ENCODE measurements at places on chromosomes 11 and 22.

GRCh38 chr22:17787241-17787640 is 13.0 kb upstream of the BID start:
- no peak for DNase-seq

- no peak for DNase-seq
Observed at GRCh38 chr11:67463680-67464410, 5.2 kb downstream of the TMEM134 start.

- no peak for DNase-seq
Observed at GRCh38 chr11:111729071-111729830, 36.9 kb downstream of the PPP2R1B start.

DNA sequence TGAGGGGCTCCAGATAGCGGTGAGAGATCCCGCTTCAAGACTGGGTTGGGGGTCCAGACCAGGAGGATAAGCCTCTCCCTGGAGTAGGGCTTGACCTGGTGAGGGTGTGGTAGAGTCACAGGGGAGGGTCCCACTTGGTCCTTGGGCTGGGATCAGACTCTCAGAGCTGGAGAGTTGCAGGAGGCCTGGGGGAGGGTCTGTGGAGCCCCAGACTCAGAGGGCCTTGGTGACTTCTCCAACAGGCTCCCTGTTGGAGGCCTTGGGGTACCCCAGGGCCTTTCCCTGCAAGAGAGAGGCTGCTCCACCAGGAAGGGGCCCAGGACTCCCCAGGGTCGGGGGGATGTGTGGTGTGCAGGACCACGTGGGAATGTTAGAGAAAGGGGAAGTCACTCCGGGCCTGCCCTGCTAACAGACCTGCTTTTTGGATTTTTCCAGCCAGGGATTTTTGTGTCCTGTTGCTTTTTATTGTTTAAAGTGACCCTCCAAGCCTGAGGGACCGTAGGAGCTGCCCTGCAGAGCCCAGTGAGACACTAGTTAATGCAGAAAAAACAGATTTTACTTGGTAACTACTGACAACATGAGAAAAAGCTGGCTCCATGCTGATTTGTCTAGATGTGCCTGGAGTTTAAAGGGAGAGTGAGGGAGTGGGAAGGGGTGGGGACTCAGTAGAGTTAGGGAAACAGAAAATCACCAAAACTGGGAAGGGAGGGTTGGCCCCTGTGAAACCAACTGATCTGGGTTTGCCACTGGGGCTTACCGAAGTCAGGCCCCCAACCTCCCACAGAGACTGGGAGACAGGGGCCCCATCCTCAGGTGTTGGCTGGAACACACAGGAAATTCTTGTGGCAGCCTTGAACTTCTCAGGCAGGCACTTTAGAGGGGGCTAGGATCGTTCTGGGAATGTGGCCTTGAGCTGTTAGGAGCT is 801 bp upstream of the TXNRD2 start:
- DNase-seq = peak; percentile 61

DNA sequence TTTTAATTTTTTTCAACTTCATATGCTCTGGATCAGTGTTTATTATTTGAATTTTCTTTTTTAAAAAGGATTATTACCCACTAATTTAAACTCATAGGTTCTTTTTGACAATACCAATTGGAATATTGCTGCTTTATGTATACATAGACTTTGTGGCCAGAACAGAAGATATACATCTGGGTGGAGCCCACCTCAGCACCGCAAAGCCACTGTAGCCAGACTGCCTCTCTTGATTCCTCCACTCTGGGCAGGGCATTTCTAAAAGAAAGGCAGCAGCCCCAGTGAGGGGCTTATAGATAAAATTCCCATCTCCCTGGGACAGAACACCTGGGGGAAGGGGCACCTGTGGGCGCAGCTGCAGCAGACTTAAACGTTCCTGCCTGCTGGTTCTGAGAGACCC is 10.6 kb upstream of the C11orf58 start:
- DNase-seq = no peak

- no peak for DNase-seq
Observed at GRCh38 chr11:35322318-35322979, 96.9 kb downstream of the SLC1A2 start.

GRCh38 chr11:111532365-111532709 is 8.2 kb upstream of the LAYN start:
- no peak for DNase-seq

DNA sequence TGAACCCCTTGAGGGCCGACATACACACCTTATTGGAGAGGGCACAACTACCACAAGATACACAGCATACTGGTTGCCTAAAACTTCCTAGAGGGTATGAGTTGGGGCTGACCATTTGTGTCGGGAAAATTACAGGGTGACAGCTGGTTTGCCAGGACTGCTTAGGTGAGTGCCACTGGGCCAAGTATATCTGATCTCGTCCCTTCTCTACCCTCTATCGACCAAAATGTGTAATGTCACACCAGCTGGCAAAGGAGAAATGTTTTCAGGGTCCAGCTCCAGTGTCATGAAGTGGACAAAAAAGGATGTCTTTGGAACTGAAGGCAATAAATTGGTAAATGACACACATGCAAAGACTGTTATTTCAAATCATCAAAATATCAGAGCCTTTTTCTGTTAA is 126.1 kb downstream of the PGR start:
- no peak for DNase-seq

- DNase-seq = no peak
Observed at GRCh38 chr11:117885777-117886176, 9.3 kb upstream of the FXYD6 start.

DNA sequence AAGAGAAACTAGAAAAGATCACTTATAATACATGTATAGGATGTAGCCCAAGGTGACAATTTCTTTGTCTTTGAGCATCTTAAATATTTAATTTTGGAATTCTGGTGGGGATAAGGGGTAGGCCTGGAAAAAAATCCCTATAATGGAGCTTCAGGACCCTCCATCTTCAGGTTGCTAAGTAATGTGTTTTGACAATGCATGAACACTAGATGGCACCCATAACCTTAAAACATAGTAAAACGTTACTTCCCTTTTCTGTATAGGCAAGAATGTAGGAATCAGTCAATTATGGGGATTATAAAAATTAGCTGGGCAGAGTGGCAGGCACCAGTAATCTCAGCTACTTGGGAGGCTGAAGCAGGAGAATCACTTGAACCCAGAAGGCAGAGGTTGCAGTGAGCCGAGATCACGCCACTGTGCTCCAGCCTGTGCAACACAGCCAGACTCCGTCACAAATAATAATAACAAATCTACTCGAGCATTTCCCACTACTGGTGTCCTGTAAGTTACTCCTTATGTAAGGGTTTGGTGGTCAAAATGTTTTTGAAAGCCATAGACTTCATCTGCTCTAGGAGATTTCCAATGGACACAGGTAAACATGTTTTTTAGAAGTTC is 541.9 kb upstream of the CCDC90B start:
- DNase-seq = peak; percentile 65

- DNase-seq = no peak
Observed at GRCh38 chr11:70405679-70406395, 7.5 kb downstream of the CTTN start.

- no peak for DNase-seq
Observed at GRCh38 chr11:86003654-86004053, 65.2 kb downstream of the PICALM start.

DNA sequence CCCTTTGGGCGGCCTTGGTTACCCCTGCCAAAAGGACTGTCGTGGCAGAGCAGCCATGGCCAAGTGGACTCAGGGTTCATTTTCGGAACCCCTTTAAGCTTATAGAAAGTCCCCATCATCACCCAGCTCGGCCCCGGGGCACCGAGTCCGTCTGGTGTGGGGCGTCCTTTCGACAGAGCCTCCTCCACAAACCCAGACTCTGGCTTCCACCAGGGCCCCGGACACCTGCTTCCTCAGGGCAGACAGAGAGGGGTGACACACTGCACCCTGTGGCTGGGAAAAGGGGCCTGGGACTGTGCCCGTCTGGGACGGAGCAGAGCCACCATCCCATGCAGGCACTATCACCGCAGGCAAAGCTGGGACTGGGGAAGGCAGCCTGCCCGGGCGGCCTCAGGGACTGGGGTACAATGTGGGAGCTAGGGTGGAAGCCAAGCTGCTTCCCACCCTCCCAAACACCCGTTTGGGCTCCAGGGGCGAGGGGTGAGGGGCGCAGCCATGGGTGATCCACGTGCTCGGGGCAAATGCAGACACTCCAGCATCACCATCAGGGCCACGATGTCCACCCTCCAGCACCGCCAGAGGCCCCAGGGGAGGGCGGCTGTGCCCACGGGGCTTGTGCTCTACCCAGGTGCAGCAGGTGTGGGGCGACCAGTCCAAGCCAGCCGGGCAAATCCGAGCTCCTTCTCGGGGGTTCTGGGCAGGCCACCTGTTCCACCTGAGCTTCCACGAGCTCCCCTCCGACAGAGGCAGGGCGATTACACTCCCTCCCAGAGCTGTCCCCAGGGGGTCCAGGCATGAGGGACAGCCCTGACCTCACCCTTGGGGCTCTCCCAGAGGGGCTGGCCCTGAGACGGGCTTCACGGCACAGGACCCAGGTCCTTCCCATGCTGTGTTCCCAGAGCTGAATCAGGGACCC is 11.7 kb upstream of the MRPL23 start:
- no peak for DNase-seq

- DNase-seq = peak; percentile 92
Observed at GRCh38 chr11:113715882-113716625, 9.9 kb upstream of the TMPRSS5 start.

GRCh38 chr22:27312966-27313855 is 488.3 kb downstream of the MN1 start:
- DNase-seq = no peak

- DNase-seq = no peak
Observed at GRCh38 chr11:118168751-118169150, 7.7 kb downstream of the SCN2B start.

DNA sequence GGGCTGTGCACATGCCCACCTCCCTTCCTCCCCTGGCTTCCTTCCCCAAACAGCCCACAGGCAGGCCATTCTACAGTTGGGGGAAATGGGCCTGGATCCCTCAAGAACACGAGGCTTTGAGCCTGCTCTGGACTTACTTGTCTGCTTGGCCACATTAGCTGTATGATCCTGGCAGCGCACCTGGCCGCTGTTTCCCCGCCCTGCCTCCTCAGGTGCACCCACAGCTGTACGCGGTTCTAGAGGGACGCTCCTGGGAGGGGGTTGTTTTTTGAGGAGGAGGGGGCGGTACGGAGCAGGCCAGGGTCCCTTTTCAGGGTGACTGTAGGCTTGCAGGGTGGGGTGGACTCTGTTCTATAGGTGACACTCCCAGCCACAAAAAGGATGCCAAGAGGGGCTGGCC is 11.5 kb upstream of the SUN2 start:
- DNase-seq = no peak

DNA sequence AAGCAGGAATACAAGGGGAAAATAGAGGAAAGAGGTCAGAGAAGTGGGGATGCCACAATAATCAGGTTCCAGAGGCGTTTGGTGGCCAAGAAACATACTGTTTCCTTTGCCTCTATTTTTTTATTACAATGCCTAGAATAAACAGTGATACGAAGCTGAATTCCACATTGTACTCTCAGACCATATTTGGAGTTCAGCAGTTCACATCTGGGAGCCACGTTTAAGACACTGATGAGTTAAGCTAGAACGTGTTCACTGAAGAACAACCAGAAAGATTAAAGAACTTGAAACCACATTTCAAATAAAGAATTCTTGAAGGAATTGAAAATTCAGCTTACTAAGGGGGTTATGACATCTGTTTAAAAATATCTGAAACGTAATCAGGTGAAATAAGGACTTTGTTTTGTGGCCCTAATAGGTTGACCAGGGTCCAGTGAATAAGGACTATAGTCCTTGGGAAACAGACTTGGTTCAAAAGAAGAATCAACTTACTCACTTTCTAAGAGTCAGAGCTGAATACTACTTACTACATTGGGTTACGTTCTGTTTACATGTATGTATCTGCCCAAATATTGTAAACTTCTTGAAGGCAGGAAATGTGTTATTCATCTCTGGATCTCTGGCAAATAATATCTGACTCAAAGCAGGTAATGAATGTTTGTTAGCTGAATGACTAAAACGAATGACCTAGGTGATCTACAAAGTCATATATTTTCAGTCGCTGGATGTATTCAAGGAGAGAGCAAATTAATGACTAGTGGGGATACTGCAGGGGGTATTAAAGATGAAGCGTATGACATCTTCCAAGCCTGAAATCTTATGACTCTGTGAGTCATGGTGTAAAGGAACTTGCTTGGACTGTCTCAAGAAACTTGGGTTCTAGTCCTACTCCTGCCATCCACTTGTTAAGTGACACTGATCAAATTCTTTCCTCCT is 247.0 kb upstream of the NARS2 start:
- DNase-seq = no peak

GRCh38 chr11:126063507-126063852 is 814 bp upstream of the CDON start:
- no peak for DNase-seq

DNA sequence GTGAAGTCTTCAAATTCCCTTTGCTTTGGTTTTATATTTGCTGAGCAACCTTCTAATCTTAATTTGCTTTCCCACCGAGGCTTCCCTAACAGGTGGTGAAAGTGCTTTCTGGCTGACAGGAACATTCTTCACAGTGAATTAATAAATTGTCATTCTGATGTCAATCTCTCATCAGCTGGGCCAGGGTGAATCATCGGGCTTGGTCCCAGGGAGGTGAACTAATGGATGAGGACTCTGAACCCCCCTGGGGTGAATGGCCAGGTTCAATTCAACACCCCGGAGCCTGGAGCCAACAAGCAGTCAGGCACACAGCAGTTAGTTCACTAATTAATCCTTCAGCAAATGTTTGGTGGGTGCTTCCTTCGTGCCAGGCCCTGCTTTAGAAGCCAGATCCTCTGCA is 155.4 kb upstream of the PDGFD start:
- DNase-seq = no peak

DNA sequence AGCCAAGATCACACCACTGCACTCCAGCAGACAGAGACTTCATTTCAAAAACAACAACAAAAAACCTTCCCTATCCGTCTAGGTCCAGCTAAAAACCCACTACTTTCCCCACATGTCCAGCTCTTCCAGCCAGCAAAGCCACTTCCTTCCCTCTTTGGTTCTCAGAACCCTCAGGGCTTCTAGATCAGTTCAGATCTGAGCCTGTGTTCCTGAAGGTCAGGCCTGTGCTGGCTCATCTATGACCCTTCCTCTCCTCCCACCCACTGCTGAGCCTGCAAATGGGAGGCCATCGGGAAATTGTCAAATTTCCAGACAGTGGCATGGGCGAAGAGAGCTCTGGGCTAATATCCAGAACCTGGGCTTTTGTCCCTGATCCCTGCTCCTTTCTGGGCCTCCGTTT is 37.8 kb downstream of the SLCO2B1 start:
- peak; percentile 56 for DNase-seq

DNA sequence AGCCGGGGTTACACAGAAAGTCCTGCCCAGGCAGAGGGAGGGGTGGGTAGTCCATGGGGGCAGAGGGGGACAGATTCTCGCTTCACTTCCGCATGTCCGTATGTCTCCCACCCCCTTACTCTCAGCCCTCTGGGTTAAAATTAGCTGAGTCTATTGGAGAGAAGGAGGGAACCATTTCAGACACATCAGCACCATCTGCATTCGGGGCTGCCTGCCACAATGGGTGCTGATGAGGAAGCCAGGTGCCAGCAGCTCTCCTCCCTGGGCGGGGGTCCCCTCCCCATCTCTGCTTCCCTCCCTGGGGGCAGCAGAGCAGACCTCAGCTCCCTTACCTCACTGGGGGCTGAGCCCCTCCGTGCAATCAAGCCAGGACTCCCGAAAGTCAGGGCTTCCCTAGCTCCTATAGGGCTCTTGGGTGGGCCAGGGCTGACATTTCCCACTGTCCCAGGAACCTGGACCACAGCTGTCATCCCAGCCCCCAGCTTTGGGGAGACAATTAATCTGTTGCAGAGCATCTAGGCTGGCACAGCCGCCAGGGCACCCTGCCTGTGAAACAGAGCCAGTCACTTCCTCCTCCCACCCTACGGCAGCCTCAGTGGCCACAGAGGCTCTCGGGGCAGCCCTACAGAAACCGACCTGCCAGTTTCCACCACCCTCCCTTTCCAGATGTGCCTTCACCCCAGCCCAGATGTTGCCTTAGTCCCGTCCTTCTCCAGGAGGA is 67.3 kb downstream of the PDE2A start:
- DNase-seq = no peak
